ENCODE measurements at places on chromosomes 1 and 21. TPM values are rescaled to one million over a fixed set of nuclear protein-coding genes. Genes with fewer than 3 reads are reported as not detected.

SPRR3 gene
- polyA plus RNA-seq, result not detected

CLCNKA gene
- polyA plus RNA-seq, result 1.3 TPM

GRCh38 chr1:24155011-24155782 is 12.3 kb upstream of the IL22RA1 start:
- no peak for DNase-seq

LCE1C gene
- polyA plus RNA-seq, result not detected

DNA sequence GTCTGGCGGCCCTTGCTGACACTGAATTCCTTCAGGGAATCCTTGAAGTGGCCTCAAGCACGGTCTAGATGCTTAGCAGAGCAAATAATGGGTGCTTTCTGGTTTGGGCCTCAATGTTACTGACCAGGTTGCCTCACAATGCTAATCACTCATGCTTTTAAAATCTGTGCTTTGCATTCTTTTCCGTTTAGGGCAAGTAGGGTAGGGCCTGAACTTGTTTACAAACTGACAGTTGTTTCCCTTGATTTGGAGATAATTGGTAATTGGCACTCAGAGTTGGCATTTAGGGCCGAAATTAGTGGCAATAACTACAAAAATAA is 1.4 kb downstream of the VPS13D start:
- no peak for DNase-seq

FAM163A gene
- 0.16 TPM for polyA plus RNA-seq

DNA sequence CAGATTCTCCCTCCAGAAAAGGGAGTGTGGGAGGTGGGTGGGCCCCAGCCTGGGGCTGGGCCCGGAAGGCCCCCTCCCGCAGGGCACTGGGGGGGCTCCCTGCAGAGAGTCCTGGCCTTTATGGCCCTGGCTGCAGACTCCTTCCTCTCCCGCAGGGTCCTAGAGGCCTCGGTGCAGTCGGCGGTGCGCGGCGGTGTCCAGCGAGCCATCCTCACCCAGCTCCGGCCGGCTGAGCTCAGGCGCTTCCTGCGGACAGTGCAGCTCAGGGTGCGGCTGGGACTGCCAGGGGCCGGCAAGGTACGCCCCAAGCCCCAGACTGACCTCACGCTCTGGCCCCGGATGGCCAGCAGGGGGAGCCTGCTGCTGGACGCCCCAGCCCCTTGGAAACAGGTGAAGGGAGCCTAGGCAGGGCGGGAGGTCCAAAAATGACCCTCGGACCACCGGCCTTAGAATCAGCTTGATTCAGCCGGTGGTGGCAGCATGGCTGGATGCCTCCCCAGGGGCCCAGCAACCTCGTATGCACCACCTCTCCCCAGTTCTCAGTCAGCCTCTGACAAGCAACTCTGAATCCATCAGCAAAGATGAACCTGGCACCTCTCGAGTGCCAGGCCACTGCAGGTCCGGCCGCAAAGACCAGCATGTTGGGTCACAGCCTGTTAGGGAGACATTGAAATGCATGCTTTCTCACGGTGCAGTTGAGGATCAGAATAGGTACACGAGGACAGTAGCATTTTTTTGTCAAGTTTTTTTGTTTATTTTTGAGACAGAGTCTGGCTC is 20.6 kb downstream of the MTHFR start:
- no peak for DNase-seq

DNA sequence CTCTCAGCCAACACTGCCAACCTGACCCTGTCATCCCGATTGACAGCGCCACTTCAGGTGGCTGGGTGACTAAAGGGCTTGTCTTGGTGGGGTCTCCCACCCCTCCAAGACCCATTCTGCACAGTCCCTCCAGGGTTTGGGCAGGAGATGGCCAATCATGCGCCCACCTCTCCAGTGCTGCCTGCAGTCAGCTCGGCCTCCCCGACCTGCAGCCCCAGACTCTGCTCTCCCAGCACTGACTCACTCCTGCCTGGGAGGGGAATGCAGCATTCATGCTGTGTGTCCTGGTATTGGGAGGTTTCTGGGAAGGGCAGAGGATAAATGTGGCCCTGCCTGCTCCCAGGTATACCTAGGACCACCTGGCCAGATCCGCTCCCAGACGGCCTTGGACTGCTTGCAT is 9.7 kb downstream of the TMEM81 start:
- DNase-seq, result no peak

GRCh38 chr1:6831366-6831765 is 46.1 kb downstream of the CAMTA1 start:
- DNase-seq, result no peak

DNA sequence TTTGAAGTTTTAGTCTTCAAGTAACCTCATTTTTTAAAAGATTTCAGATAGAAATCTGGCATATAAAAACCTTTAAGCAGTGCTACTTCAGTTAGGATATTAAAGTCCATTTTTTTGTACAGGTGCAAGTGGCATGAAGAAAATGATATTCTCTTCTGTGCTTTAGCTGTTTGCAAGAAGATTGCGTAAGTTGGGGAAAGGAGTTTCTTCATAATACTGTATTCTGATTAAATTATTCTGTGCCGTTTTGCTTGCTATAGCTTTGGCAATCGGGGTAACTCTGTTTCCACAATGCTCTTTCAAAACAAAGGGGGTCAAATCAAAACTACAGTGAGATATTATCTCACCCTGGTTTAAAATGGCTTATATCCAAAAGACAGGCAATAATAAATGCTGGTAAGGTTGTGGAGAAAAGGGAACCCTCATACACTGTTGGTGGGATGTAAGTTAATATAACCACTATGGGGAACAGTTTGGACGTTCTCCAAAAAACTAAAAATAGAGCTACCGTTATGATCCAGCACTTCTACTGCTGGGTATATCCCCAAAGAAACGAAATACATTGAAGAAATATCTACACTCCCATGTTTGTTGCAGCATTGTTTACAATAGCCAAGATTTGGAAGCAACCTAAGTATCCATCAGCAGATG is 27.1 kb downstream of the MAEL start:
- no peak for DNase-seq

DNA sequence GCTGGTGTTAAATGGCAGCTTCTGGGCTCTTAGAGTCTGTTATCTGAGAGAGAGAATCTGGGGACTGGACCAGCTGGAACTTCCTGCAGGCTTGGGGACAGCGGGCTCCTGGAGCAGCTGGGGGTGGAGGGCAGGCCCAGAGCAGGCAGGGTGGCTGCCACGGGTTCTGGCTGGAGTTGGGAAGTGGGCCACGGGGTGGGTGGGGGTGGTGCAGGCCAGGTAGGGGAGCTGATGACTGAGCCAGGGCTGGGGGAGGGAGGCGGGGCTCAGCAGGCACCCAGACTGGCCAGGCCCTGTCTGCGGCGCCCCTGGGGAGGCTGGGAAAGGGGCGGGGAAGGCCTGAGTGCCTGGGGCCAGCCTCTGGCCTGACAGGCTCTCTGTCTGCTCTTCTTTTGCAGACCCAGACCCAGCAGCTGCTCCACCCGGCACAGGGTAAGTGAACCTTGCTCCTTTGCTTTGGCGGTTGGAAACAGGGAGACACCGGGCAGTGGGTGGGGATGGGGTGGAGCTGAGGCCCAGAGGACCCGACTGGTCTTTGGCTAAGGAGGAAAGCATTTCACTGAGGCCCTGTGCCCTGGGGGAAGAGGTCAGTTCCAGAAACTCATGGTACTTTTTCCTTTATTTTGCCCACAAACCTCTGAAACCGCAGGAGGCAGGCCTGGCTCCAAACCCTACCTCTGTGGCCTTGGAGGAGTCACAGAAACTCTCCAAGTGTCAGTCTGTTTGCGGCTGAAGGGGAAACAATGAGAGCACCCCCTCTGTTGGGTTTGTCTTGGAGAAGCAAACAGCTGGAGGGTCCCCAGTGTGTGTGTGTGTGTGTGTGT is 48.8 kb downstream of the ARHGEF10L start:
- no peak for DNase-seq

DNA sequence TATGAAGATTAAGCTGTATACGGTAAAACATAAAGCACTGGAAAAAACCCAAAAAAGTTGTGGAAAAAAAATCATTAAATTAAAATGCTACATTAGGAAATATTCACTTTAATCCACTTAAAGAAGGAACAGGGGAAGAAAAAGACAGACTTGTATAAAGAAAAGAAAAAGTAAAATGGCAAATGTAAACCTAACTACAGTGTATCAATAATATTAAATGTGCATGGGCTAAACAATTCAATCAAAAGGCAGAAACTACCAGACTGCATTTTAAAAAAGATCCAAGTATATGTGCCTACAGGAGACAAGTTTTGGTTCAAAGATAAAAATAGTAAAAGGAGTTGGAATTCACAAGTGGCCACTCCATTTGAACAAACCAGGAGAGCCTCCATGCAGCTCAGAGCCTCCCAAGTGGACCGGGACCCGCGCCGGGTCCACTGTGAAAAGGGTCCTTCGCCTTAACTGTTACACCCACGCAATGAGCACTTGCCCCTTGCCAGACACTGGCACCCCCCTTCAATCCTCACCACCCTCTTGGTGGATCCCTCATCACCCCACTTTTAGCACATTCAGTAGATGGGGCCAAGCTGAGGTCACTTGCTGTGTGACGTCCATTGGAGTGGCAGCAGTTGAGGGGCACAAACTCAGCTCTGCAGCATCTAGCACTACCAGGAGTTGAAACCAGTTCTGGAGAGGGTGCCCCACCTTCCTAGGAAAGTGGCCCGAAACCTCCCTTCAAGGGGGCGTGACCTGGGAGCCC is 898 bp downstream of the C1orf174 start:
- no peak for DNase-seq

GRCh38 chr1:171852272-171852671 is 11.0 kb downstream of the DNM3 start:
- DNase-seq, result no peak

PRR9 gene
- polyA plus RNA-seq, result not detected

GRCh38 chr1:33032126-33032869 is 4.4 kb downstream of the AK2 start:
- no peak for DNase-seq

WNT3A gene
- polyA plus RNA-seq, result not detected

DNA sequence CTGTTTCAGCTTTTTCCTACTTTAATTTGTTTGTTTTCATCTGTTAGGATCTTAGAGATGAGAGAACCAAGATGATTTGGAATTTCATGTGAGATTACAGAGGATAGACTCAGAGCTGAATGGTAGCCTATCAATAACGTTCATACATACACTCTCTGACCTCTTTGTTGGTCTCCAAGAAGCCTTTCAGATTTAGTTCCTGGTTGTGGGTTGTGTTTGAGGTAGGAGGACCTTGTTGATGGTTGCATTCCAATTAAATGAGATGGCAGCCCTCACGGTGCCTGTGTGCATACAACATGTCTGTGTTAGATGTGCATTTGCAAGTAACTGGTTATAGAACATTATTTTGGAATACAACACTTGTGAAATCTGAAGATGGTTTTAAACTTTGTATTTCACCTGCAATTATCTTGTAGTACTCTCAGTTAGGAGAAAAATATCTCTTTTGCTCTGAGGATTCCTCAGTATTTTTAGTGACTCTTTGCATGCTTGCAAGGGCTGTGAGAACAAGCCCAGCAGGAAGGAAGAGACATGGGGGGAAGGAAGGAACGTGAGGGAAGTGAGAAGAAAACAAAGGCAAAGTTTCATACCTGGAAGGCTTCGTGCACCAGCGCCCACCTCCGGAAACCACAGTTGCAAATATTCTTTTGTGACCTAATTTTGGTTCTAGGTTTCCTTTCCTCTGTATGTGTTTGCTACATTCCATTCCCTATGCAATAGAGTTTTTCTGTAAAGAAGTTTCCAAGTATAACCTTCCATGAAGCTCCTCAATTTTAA is 291.8 kb downstream of the DISC1 start:
- no peak for DNase-seq

DNA sequence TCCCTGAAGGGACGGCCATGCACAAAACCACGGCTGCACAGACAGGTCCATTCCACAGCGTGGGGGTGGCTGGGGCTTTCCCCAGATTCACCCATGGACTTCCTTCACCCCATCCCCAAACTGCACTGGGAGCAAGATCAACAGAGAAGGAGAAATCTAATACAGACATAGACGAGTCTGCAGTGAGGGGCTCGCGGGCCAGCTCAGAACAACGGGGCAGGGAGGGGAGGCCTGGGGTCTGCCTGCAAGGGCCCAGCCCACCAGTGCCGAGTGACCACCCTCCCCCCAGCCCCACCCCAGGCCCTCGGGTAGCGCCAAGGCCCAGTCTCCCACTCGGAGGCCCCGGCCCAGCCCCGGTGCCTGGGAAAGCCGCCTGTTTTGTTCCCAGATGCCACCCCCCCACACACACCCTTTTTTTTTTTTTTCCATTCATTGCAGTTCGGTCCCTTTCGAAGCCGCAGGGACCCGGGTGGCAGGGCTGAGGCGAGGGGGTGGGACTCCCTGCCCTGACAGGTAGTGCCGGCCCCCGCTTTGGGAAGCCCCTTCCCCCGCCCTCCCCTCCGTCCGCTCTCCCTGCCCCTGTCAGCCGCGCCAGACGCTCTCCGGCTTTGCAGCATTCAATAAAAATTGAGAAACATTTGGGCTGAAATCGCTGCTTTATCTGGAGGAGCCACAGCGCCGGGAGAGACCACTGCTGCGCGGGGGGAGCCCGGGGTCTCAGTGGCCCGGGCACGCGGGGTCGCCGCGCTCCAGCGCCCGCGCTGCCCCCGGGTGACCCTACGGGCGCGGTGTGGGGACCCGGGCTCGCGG is 543 bp upstream of the EPHB2 start:
- no peak for DNase-seq

SLFNL1 gene
- polyA plus RNA-seq, result 0.59 TPM

ADAM30 gene
- polyA plus RNA-seq, result not detected

SRSF10 gene
- 117 TPM for polyA plus RNA-seq

DNA sequence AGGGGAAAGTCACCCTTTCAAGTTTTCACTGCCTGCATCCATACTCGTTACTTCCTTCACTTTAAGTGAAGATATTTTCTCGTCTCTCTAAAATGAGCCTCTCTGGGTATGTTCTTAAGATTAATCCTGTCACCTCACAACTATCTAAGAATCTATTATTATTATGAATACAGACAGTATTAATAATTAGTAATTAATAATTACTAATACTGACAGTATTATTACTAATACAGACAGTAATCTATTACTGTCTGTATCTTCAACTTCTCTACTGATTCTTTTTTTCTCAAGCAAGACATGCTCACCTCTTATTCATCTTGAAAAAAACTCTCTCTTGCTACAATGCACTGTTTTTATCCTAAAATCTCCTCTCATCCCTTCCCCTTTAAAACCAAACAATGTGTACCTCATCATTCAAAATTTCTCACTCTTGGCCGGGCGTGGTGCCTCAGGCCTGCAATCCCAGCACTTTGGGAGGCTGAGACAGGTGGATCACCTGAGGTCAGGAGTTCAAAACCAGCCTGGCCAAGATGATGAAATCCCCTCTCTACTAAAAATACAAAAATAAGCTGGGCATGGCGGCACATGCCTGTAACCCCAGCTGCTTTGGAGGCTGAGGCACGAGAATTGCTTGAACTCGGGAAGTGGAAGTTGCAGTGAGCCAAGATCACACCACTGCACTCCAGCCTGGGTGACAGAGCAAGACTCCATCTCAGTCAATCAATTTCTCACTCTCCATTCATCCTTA is 7.8 kb downstream of the NRDC start:
- no peak for DNase-seq
